ENCODE measurements at places on chromosomes 1 and 21.

DNA sequence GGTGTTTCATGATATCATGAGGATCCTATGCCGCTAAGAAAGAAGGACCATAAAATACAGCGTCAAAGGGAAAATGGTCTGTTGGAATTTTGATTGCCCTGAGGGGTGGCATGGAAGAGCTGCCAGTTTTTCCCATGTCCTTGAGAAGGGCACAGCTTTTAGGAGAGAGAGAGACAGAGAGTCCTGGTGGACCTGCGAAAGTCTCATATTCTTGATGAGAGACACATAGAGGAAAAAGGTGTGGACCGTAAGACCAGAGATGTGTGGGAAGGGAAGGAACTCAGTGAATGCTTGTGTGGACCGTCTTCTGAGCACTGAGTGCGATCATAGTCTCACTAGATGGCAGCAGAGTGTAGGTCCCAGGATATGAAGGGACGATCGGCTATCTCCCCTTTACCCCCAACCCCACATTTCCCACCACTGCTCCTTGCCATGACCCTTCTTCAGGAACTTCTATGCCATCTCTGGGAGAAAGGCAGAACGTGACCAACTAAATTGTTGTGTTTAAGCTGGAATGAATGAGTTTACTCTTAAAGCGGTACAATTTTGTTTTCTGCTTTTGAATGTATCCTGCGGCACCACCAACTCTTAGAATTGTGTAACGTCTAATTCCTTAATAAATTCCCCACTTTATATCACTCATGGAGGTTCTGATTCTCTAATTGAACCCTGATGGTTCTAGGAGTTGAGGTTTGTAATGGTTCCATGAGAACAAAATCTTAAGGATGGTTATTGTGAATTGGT lies 117.7 kb downstream of the CTH start:
- ATAC-seq: peak; percentile 81

DNA sequence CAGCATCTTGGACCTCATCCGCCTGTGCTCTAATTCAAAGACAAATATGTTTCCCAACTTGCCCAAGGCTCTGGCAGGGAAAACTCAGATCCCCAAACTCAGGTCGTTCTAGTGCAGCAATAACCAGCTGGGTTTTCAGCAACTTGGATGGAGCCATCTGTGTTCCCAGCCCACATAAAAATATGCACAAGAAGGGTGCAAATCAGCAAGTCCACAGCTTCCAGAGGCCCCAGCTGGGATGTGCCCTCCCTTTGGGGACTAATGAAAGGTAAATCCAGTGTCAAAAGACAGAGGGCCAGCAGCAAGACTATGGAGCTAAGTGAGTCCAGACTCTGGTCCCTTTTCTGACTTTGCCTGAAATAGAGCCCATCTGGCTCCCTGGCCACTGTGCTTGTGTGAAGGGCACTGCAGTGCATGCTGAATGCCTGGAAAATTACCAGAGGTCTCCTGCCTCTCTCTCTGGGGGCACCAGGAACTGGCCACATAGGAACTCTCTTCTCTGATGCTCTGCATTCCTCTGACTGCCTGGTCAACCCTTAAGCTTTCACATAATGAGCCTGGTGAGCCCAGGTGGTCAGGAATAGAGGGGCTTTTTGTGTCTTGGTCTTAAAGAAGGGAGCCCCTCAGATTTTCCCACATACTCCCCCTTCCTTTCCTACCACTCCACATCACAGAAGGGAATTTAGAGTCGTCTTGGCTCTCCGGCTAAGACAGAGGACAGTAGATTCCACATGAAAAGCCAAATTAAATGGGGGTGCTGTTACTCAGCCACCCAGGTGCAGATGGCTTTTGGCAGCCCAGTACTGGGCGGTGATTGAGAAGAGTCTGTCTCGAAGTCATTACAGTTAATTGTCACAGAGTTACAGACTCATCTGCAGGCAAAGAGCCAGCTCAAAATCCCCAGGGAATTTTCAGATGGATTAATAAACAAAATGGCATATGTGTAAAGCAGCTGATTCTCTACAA lies 88.1 kb upstream of the C1orf21 start:
- ATAC-seq: peak; percentile 79

DNA sequence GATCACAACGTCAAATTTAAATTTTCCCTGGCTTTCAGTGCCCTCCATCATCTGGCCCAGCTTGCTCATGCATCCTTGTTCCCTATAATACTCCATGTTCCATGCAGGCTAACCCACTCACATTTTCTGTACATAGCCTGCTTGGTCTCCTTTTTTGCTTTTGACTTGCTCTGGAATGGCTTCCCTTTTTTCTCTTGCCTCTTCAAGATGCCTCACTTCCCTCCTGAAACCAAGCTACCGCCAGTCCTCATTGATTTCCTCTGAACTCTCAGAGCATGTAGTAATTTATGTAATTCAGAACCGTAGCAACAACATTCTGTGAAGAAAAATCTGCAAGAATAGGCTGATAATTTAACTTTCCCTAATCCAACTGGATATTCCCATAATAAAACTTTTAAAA lies 10.3 kb downstream of the CAP1 start:
- no peak for ATAC-seq

GRCh38 chr1:208587110-208587509 lies 342.9 kb upstream of the PLXNA2 start:
- no peak for ATAC-seq

DNA sequence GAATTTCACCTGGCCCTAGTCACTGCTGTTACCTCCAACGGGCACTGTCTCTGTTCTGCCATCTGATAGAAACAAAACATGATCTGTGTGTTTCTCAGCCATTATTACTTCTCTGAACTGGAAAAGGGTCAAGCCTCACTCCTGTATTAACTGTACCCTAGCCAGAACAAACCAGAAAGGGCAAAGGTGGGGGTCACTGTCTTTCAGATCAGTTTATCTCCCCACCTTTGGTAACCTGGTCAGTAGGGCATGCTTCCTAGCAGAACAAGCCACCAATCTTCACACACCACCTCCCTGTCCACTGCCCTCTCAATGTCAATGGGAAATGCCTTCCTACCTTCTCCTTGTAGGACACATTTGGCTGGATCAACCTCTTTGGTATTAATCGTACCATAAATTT lies 3.9 kb downstream of the TRIM45 start:
- no peak for ATAC-seq

DNA sequence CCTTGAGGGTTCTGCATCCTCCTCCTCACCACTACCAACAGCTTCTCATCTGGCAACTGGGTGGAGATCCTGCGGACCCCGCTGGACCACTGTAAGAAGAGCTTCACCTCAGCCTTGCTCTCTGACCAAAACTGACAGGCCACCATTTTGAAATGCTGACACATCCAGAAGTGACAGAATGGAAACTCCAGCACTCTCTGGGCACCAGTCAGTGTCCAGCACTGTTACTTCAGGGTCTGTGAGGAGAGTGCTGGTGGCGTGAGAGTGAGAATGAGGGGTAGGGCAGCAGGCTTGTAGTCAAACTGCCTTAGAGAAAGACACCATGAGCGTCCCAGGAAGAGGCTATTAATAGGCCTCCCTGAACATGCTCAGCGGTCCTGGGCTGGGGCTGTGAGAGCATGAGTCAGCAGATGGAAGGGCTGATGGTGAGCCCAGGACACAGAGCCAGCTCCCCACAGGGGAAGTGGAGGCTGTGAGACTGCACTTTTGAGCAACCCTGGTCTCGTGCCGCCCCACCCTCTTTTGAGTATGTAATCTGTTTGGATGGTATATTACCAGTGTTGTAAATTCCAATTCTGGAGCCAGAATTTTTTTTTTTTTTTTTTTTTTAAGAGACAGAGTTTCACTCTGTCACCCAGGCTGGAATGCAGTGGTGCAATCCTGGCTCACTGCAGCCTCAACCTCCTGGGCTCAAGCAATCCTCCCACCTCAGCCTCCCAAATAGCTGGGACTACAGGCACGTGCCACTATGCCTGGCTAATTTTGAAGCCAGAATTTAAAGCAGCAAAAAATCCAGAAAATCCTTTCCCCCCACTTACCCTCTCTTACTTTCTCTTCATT lies 34.4 kb upstream of the SLC30A1 start:
- peak; percentile 94 for ATAC-seq

- no peak for ATAC-seq
Observed at GRCh38 chr1:236119943-236120484, 22.3 kb upstream of the GPR137B start.

DNA sequence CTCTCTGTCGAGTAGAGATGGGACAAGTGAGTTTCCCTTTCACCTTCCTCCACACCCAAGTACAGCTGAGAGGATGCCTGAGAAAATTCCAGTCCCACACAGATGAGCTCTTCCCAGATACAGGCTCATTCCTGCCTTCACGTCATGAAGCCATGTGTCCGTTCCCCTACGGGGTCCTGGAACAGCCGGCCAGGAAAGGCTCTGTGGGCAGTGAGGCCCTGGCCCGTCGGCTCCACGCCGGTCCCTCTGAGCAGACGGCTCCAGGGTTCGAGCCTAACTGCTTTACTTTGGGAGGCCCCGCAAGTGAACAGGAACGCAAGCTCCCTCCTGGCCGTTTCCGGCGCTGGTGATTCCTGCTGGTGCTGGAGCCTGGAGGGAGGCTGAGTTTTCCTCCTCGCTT lies 57.2 kb upstream of the ARHGEF16 start:
- no peak for ATAC-seq

- ATAC-seq: no peak
Observed at GRCh38 chr1:65527190-65527589, 106.7 kb downstream of the LEPR start.

- no peak for ATAC-seq
Observed at GRCh38 chr1:240946926-240947325, 335.0 kb upstream of the GREM2 start.

- ATAC-seq: peak; percentile 62
Observed at GRCh38 chr1:65001231-65001792, 35.0 kb upstream of the JAK1 start.

- ATAC-seq: no peak
Observed at GRCh38 chr1:177825276-177825901, 144.5 kb downstream of the SEC16B start.

DNA sequence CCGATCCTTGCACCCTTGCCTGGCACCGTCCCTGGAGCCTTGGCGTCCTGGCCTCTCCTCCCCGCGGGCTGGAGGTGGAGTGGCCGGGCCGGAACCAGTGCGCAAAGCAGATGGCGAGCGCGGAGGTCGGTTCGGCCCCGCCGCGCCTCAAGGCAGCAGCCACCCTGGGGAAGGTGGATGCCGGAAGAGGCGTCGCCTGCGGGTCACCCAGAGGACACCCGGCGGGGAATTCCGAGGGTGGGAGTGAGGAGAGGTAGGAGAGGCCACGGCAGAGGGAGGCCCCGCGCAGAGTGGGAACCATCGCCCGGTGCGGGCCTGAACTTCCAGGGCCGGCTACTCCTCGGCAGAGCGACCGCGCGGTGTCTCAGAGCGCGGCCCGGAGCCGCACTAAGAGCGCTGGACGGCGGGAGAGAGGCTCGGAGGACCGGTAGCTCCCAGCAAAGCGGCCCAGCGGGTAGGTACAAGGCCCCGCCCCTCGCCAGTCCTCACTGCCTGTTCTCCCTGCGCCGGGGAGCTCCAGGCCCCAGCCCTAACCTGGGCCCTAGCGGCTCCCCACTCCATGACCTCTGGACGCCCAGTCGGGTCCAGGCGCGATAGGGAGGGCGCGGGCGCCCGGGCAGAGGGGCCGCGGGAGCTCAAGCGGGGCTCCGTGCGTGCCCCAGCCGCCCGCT lies at the start of gene RNF207:
TSS of gene RNF207 (plus strand) at position 271 of the 671 bp plus-strand sequence. CDS start 417 bp downstream, outside the sequence.
- peak; percentile 59 for ATAC-seq

GRCh38 chr1:72011721-72012120 lies 270.6 kb downstream of the NEGR1 start:
- no peak for ATAC-seq

DNA sequence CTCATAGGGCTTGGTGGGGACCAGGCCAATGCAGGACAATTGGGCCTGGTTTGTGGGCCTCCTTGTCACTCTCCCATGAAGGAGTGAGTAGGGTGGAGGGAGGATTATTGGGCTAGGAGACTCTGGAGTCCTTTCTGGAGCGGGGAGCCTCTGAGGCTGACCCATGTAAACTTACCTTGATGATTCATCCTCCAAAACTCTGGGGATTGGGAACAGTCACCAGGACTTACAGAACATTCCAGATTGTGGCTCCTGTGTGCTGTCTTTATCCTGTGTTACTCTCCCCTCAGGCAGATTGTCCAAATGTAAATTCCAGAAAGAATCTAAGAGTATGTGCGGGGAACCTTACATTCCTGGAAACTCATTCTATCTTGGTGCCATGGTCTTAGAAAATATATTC lies 197.6 kb downstream of the CAMTA1 start:
- no peak for ATAC-seq

DNA sequence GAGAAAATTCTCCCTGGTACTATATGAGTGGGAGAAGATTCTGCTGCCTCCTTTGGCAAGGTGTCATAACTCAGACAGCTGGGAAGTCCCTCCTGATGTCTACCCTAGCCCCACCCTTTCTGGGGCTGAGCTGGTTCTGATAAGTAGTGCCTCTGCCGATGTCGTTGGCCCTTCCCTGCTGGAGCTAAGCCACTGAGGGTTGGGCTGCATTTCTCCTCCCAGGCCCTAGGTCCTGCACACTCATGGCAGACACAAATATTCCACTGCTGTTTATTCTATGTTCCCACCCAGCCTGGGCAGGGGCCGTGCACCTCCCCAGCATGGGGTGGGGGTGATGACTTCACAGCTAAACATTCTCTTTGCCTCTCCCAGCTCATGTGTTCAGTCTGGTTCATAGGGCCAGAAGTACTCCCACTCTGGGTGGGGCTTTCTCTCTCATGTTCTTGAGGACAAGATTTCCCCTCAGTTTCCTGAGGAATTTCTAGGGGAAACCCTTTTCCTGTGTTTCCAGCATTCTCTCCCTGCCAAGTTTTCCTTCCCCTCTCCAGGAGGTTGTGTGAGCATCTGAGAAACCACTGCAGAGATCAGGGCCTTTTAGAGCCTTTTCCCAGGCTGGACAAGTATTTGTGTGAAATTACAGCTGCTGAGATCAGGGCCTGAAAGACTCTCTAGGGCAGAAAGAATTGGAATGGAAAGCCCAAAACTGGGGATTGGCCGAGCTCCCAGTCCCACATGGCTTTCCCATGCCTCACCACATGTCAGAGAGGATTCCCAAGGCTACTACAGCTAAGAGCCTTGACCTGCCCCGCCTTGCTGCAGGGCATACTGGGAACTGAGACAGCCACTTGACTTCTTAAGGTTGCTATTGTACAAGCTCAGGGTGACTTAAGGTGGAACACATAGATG lies 66.2 kb downstream of the ATP2B4 start:
- ATAC-seq: peak; percentile 88

DNA sequence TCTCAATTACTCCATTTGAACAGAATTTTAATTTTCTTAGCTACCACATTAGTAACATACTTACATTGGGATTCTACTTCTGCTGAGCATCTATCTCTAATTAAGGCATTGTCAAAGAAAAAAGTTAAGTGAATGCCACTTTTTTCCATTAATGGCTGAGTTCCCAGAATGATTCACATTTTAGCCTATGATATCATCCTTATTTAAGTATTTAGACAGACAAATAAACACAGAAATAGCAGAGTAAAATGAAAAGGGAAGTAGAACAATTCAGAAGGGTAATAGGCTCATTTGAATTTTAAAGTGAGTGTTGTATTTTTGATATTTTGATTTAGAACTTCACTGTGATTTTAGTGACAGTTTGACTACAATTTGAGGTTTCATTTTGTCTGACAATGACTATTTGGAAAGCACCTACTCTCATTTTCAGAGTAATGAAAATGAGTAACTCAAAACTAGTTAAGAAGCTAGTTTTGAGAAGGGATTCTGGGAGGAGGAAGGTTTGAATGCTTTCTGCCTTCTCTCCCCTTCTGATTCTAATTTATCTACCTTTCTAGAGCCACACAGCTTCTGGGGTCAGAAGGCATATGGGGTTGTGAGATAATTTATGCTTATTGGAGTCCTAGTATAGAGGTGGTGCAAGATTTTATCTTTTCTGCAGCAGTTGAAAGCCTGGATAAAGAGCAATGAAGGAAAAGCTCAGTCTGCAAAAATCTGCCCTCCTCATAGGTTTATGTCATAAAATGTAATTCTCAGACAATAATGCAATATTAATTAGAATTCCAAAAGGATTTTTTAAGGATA lies 15.5 kb downstream of the LYPLAL1 start:
- ATAC-seq: no peak
